Keratinocyte (primary cell): ENCODE measurements at places on chromosomes 7 and 10. TPM values are rescaled to one million over a fixed set of nuclear protein-coding genes. Genes with fewer than 3 reads are reported as not detected.

DNA sequence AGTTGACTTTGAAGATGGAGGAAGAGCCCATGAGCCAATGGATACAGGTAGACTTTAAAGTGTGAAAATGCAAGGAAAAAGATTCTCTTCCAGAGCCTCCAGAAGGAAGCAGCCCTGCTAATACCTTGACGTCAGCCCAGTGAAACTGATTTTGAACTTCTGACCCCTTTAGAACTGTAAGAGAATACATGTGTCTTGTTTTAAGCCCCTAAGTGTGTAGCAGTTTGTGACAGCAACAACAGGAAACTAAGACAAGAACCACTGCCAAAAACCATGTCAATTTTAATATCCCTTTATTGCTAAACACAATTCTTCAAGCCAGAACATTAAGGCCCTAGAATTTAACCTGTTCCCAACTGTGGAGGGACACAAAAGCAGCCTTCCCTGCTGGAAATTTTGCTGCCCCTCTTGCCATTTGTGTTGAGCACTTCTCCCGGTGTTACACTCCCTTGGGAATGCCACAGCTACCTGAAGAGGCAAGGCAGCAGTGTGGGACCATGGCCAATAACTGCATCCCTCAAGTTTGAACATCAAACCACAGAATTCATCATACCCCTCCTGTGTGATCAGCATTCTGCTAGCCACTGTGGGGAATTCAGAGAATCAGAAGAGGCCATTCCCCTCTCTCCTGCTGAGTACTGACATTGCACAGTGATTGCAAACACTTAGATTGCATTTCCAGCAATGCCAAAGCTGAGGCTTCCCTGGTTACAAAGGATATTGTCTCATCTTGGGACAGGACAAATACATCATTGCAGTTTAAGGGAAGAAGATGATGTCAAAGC, 12.3 kb upstream of the CCDC172 start:
- DNase-seq, result no peak
- no peaks in the 10 kb centered on the region for H3K36me3 ChIP-seq
- H3K27ac ChIP-seq, result no peak overlapping the region
- no peaks in the 10 kb centered on the region for H3K27me3 ChIP-seq
- no peak overlapping the region for H3K4me3 ChIP-seq

GRCh38 chr10:118913825-118914224, 115.7 kb upstream of the NANOS1 start:
- no peak overlapping the region for H3K4me3 ChIP-seq
- no peaks in the 10 kb centered on the region for H3K4me1 ChIP-seq
- no peaks in the 10 kb centered on the region for H3K36me3 ChIP-seq
- no peak for DNase-seq
- no peak overlapping the region for H3K27ac ChIP-seq

DNA sequence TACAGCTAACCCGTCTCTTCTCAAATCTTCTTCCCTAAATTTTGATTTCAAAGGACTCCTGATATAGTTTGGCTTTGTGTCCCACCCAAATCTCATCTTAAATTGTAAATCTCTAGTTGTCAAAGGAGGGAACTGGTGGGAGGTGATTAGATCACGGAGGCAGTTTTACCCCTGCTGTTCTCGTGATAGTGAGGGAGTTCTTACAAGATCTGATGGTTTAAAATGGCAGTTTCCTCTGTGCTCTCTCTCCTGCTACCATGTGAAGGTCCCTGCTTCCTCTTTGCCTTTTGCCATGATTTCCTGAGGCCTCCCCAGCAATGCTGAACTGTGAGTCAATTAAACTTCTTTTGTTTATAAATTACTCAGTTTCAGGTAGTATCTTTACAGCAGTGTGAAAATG, 269.3 kb downstream of the POLR1F start:
- no peak overlapping the region for H3K4me3 ChIP-seq
- H3K27me3 ChIP-seq, result no peaks in the 10 kb centered on the region
- H3K4me1 ChIP-seq, result no peaks in the 10 kb centered on the region
- no peak overlapping the region for H3K27ac ChIP-seq
- H3K36me3 ChIP-seq, result no peaks in the 10 kb centered on the region

DNA sequence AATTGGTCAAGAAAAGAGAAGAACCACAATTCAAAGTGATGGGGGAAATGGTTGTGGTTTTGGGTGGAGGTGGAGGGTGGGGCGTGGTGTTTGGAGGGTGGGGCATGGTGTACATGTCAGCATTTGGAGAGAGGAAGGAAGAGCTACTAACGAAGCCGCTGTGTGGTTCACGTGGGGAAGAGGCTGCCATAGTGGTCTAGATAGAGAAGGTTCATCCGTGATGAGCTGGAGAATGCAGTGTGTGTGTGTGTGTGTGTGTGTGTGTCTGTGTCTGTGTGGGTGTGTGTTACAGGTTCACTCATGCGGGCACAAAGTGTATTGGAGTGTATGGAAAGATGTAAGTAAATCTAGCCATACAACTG, 6.1 kb upstream of the VCL start:
- no peak overlapping the region for H3K27ac ChIP-seq
- no peak overlapping the region for H3K4me3 ChIP-seq
- no peaks in the 10 kb centered on the region for H3K36me3 ChIP-seq
- H3K27me3 ChIP-seq, result no peaks in the 10 kb centered on the region
- DNase-seq, result no peak
- H3K4me1 ChIP-seq, result peaks cover 4% of the 10 kb centered on the region

GRCh38 chr7:136687693-136688322, 180.6 kb upstream of the CHRM2 start:
- DNase-seq, result no peak
- no peak overlapping the region for H3K4me3 ChIP-seq
- no peaks in the 10 kb centered on the region for H3K36me3 ChIP-seq
- no peaks in the 10 kb centered on the region for H3K27me3 ChIP-seq

DNA sequence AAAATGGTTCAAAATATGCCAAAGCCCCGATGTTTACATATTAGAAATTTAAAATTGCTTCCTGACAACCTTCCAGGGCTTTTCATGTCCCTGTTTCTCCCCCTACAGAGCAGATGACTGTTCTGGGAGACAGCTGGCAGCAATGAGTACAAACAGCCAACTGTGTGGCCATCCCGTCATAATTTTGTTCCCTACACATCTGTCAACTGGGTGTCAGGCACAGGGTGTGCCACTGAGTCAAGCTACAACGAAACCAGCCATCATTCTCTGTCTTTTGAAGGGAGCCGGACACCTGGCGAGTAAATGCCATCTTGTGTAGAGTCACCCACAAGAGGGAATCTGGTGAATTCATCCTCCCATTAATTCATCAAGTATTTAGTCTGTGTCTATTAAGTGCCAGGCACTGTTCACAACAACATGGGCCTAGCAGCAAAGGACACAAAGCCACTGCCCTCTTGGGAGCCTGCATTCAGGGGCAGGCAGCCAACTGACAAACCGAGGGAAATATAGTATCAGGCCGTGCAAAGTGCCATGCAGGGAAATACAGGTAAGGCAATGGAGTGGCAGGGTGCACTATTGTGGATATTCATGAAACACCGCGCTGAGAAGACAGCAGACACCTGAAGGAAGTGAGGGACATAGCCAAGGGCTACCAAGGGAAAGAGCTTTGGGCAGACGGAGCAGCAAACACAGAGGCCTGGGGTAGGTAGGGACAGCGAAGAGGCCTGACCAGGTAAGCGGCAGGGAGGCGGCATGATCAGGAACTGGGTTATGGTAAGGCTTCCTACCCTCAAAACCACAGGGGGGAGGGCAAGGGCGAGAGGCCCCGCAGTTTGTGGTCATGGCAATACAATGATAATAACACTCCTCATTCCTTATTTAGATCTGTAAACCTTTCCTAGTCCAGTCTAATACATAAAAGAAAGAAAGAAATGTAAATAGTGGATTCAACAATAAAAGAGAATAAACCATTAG, 213.6 kb downstream of the FAM107B start:
- H3K27me3 ChIP-seq, result no peaks in the 10 kb centered on the region
- no peak for DNase-seq
- H3K4me3 ChIP-seq, result no peak overlapping the region
- H3K27ac ChIP-seq, result peak overlapping the region; percentile 59

DNA sequence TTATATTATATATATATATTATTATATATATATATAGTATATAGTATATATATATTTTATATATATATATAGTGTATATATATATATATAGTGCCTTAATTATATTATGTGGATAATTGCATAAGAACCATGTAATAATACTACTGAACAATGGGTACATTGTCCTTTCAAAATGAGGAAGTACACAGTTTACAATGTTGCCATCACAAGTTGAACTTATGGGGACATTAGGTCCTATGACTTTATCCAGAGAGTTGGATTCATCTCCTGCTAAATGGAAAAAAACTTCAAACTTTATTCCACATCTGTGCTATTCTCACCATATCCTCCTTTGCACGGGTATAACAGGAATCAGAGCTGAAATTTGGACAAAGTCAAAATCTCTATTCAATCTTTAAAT, 105.0 kb upstream of the AGR3 start:
- no peak overlapping the region for H3K4me3 ChIP-seq
- peaks cover 13% of the 10 kb centered on the region for H3K4me1 ChIP-seq
- no peak for DNase-seq
- no peaks in the 10 kb centered on the region for H3K36me3 ChIP-seq
- H3K27ac ChIP-seq, result no peak overlapping the region
- no peaks in the 10 kb centered on the region for H3K27me3 ChIP-seq

Gene ITIH5
- 0.10 TPM in 1 of 3 replicates, not detected in the others for polyA plus RNA-seq

Gene KLF14
- polyA plus RNA-seq, result 0.01 to 0.03 TPM (median 0.03 TPM) in 3 replicates

Gene PLXDC2
- 12.0 to 18.6 TPM (median 12.9 TPM) in 3 replicates for polyA plus RNA-seq

Gene RBP4
- polyA plus RNA-seq, result not detected in 3 replicates

Gene ZNF735
- not detected in 3 replicates for polyA plus RNA-seq

Gene UNC5B
- polyA plus RNA-seq, result 0.96 to 3.1 TPM (median 1.1 TPM) in 3 replicates

Gene GPR15LG
- polyA plus RNA-seq, result 0.57 to 54.1 TPM (median 10.4 TPM) in 3 replicates
